ENCODE measurements at places on chromosomes 1 and 21. TPM values are rescaled to one million over a fixed set of nuclear protein-coding genes. Genes with fewer than 3 reads are reported as not detected.

DNA sequence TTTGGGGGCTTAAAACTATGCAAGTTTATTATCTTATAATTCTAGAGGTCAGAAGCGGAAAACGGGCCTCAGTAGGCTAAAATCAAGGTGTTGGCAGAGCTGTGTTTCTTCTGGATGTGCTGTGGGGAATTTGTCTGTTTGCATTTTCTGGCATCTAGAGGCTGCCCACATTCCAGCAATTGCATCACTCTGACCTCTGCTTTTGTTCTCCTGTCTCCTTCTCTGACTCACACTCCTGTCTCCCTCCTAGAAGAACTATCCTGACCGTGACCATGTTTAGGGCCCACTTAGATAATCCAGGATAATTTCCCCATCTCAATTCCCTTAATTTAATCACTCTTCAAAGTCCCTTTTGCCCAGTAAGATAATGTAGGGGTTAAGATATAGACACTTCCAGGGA lies 127.4 kb upstream of the DEPDC1 start:
- DNase-seq: no peak

- no peak for DNase-seq
Measured at GRCh38 chr1:163730411-163730821, 408.7 kb downstream of the NUF2 start.

ERICH3 gene
- 0.01 TPM for polyA plus RNA-seq

- DNase-seq: no peak
Measured at GRCh38 chr21:30994932-30995331, 43.3 kb downstream of the KRTAP19-8 start.

SLC16A4 gene
- polyA plus RNA-seq: 3.4 TPM

- DNase-seq: no peak
Measured at GRCh38 chr1:158025576-158026230, 32.3 kb downstream of the KIRREL1 start.

OR2L8 gene
- not detected for polyA plus RNA-seq

DNA sequence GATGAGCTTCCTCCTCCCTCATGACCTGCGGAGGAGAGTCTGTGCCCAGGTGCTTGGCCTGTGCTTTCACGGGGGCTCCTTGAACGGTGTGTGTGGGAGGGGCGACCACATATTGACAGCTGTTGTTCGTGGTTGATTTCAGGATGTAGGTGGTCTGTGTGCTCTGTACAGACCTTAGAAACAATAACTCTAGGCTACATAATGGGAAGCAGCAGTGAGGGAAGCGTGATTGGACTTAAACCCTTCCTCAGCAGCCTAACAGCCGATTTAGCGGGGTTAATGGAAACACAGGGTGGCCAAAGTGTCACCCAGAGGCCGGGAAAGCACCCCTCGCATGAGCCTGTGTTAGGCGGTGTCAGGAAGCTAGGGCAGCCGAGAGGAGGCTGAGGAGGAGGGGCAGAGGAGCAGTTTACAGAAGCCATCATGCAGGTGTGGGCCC lies 56.0 kb downstream of the TBCE start:
- DNase-seq: no peak

GBP2 gene
- polyA plus RNA-seq: 51.7 TPM

OR10Z1 gene
- polyA plus RNA-seq: not detected

DNA sequence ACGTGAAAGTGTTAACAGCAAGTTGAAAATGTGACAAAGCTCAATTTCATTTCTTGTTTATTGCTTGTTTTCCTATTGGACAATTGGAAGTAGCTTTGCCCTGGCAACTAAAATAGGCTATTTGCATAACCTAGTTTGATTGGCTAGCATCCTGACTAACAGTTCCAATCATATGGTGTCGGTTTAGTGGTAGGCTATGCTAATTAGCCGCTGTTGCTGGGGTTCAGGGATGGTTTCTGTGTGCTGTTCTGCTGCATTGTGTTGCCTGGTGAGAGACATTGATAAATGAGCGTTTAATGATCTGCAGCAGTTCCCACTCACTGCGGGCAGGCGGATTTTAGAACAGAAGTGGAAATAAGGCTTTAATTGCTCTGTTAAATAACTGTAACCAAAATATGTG lies 68.5 kb downstream of the DYRK1A start:
- DNase-seq: no peak

DNA sequence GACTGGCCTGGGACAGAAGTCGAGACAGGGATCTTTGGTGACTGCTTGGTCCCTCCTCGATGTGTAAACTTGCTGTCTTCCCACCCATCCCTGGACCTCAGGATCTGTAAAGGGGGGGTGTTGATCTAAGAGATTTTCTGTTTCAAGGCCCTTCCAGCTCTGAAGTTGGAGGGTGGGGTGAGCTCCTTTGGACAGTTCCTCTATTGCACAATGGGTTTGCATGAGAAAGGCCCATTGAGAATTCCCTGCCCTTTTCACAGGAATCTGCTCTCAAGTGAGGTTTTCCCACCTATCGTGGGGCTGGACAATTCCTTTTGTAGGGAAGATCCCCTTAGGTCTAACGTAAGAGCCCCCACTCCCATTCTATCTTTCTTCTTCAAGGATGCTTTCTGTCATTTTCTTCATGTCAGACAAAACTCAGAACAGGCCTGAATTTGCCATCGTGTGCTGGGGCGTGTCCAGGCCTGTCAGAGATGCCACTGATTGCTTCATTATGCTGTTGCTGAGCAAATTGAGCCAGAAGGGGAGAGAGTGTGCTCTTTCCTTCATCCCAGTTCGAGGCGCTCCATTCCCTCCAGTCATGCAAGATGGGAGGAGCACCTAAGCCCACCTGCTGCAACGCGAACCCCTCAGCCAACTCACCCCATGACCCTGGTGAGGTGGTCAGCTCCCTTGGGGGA lies 149.9 kb upstream of the IGSF21 start:
- no peak for DNase-seq

- DNase-seq: no peak
Measured at GRCh38 chr1:89611721-89612120, 21.2 kb upstream of the LRRC8C start.

DNA sequence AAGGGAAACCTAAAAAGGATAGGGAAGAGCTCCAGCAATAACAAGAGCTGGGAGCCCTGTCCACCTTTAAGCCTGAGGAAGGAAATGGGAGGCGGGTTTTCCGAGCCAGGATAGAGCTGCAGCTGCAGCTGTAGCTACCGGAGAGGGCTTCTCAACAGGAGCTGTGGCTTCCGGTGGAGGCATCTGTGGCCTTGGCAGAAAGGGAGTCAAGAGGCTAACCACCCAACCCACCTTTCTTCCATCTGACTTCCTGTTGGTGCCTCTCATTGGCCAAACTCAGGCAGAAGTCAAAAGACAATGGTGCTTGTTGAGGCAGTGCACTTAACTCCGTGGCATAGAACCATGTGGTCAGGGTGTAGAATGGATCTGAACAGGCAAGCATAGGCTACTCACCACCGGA lies 313.1 kb upstream of the DAB1 start:
- DNase-seq: no peak

- DNase-seq: no peak
Measured at GRCh38 chr1:58257003-58257402, 289.5 kb downstream of the OMA1 start.
